ENCODE measurements at places on chromosomes 5 and 9.

DNA sequence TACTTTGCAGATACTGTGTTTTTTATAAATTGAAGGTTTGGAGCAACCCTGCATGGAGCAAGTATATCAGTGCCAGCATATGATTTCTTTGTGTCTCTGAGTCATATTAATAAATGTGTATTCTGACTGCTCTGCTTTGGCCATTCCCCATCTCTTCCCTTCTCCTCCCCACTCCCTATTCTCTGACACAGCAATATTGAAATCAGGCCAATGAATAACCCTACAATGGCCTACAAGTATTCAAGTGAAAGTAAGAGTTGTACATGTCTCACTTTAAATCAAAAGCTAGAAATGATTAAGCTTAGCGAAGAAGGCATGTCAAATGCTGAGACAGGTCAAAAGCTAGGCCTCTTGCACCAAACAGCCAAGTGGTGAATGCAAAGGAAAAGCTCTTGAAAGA lies 82.2 kb upstream of the TLX3 start:
- no peak for DNase-seq

DNA sequence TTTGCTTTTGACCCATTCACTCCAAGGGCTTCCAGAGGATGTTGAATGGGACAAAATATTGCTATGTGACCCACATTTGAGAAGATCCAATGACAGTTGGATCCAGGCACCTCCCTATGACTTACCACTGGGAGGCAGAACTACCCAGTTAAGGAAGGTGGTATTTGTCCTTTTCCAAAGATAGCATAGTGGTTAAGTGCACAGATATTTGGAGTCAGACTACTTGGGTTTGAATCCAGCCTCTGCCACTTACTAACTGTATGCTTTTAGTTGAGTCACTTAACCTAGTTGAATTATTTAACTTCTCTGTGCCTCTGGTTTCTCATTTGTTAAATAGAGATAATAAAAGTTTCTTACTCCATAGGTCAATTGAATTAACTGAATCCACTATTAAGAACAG lies 74.5 kb upstream of the PALM2AKAP2 start:
- no peak for DNase-seq

DNA sequence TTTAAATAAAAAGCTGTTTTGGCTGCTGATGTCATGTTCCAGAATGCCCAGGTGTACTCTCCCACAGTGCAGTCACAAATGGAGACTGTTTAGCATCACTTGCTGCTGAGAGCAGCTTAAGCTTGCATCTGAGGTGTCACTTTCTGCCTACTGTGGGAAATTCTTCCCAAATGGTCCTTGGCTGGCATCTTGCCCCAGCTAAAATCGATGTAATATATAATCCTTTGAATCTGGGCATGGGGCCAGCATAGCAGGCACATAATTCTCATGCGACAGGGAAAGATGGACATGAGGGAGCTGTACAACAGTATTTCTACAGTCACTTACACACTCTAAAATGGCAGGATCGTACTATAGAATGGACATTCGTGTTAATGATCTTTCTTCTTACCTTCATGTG lies 144.3 kb downstream of the MACIR start:
- DNase-seq, result no peak

GRCh38 chr5:158354958-158355357 lies 496.0 kb upstream of the CLINT1 start:
- no peak for DNase-seq

GRCh38 chr5:15255576-15255975 lies 244.4 kb upstream of the FBXL7 start:
- no peak for DNase-seq

- no peak for DNase-seq
These were observed 45.4 kb downstream of the ALDH1A1 start for GRCh38 chr9:72907421-72907820.

DNA sequence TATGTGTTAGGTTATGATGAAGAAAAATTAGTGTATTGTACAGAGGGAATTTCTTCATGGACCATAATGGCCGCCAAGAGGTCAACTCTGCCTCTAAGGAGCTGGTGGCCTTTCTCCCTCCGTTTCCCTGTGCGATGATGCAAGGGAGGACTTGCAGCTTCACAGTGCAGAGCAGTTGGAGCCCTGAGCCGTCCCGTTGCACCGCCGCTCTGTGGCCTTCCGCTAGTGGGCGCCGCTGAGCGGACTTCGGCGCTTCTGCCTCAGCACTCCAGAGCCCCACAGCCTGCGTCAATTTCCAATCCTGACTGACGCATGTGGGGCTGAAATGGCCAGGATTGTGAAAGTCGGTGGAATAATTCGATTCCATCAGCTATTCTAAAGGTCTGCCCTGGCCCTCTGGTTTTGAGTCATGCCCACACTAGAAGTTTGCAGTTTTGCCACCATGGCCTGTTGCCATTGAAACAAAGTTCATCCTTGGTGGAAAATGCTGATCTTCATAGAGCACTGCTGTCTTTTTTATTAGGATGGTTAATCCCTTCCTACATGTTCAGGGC lies 22.7 kb upstream of the LECT2 start:
- DNase-seq, result no peak

DNA sequence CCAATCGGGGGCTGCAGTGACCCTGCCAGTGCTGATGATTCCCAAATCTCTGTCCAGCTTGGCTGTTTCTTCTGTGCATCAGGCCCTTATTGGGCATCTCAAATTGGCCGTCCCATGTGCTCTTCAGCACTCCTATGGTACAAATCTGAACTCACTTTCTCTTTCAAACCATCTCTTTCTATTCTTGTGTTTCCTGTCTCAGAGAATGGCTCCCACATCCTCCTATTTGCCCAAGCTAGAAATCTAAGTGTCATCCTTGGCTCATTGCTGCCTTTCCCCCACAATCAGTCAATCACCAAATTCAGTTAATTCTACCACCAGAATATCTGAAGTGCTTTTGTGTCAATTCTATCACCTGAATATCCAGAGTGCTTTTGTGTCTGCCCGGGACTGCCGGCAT lies 336.6 kb downstream of the CWC27 start:
- DNase-seq, result peak; percentile 49

- no peak for DNase-seq
These were observed 158.5 kb downstream of the SLIT3 start for GRCh38 chr5:169142264-169142970.

- no peak for DNase-seq
These were observed 15.3 kb downstream of the HNRNPH1 start for GRCh38 chr5:179608131-179608581.

GRCh38 chr9:36664806-36665205 lies 92.1 kb downstream of the MELK start:
- no peak for DNase-seq

DNA sequence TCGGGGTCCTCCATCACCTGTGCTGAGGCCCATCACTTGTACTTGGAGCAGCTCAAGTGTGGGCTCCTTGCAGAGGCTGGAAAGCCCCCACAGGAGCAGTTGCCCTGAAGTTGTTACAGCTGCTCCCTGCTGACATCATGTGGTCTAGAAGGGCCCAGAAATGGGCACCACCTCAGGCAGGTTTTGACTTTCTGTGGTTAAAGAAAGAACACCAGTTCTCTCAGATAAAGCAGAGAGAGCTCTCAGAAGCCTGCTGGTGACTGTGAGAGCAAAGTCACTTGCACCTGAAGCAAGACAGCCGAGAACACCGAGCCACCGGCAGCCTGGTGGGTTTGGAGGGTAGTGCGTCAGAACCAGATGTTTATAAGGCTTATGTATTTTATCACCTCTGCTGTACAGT lies 70.4 kb downstream of the MVB12B start:
- DNase-seq, result peak; percentile 39

DNA sequence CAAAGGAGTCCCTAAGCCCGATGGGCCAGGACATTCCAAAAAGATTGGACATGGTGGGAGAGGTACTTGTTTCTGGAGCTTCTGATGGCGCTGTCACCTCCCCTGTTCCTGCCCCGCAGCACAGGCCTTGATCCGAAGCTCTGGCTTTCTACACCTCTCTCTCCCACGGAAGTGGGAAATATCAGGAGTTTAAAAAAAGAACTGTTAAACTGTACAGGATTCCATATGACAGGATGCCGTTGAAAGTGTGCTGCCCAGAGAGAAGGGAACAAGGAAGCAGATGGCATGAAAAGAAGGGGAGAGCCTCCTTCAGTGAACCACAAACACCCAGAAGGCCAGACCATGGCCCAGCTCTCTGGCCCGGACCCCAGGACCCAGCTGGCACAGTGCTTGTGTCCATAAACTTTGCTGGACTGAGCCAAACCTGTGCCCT lies 26.8 kb upstream of the SLC2A8 start:
- DNase-seq, result no peak

DNA sequence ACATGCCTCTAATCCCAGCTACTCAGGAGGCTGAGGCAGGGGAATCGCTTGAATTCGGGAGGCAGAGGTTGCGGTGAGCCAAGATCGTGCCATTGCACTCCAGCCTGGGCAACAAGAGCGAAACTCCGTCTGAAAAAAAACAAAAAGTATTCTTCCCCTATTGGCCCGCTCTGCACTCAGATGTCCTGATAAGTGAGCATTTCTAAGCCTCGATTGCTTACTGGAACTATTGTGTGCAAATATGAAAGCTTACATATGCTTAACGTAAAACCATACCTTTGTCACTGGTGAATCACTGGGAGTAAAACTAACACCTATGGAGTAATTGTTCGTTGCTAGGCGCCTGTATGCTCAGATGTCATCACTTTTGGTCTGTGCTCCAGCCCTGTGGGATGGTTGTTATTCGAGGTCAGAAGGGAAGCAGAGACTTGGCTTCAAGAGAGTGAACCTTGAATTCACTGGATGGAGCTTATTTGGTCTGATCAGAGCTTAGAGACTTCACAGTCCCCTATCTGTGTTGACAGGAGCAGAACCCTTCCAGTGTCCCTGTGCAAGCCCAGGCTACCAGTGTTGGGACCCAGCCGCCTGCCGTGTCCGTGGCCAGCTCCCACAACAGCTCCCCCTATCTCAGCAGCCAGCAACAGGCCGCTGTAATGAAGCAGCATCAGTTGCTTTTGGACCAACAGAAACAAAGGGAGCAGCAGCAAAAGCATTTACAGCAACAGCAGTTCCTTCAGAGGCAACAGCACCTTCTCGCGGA lies 25.3 kb upstream of the LTC4S start:
- DNase-seq, result no peak

- no peak for DNase-seq
These were observed 88.2 kb upstream of the CLINT1 start for GRCh38 chr5:157947156-157947555.

- no peak for DNase-seq
These were observed 38.5 kb upstream of the NR4A3 start for GRCh38 chr9:99782962-99783718.
